ENCODE measurements at places on chromosomes 1 and 21. TPM values are rescaled to one million over a fixed set of nuclear protein-coding genes. Genes with fewer than 3 reads are reported as not detected.

GRCh38 chr1:189496768-189497167 is 980.9 kb downstream of the BRINP3 start:
- H3K4me3 ChIP-seq, result no peak overlapping the region
- H3K27me3 ChIP-seq, result no peaks in the 10 kb centered on the region
- no peaks in the 10 kb centered on the region for H3K36me3 ChIP-seq

DNA sequence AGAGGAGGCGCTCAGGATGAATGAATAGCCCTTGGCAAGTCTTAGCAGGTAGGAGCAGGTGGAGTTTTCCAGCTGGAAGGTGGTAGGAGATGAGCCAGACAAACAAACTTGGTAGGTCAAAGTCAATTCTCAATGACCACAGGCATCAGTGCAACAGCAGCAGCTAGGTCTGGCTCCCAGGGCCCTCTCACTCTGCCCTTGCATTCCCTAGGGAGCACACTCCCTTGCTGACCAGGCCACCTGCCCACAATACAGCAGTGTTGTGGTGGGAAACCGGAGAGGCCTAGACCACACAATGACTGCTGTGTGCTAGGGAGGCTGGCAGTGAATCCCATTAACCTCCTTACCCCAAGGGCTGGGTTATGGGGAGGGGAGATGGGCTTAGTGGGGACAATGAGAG is 13.0 kb upstream of the PAQR6 start:
- H3K4me1 ChIP-seq, result no peaks in the 10 kb centered on the region
- H3K27ac ChIP-seq, result no peak overlapping the region
- peaks cover 89% of the 10 kb centered on the region for H3K36me3 ChIP-seq
- no peak overlapping the region for H3K4me3 ChIP-seq

DNA sequence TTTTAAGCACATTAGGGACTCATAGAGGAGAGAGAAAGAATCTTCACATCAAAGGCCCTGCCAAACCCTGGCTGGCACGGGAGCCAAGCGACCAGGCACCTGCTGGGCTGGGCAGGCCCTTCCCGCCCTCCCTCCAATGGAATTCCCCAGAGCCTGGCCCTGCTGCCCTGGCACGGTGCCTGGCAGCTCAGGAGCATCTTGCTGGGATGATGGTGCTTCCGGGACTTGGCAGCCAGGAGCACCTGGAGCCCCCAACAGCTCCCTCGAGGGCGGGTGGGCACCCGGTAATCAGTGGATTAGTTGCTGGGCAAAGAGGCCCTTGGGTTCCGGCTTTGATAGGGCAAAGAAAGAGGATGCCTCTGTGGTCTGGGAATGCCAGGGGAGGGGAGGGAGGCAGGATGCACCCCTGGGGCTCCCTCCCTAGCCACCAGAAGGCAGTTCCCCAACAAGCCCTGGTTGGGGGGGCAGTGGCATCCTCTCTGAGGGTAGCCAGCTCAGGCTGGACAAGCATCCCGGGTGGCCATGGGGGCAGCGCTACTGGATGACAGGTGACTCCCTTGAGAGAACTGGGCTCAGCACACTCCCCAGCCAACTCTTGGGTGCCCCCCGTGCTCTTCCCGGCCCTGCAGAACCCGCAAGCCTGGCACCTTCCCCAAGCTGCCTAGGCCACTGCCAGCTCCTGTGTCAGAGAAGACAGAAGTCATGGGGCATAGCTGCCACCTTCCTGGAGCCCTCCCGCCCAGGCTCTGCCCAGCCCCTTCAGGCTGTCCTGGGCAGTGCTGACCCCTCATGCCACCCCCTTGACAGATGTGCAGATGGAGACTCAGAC is 26.4 kb downstream of the KRTAP10-1 start:
- no peaks in the 10 kb centered on the region for H3K4me1 ChIP-seq
- peaks cover 13% of the 10 kb centered on the region for H3K27me3 ChIP-seq
- DNase-seq, result no peak
- no peak overlapping the region for H3K27ac ChIP-seq
- no peaks in the 10 kb centered on the region for H3K36me3 ChIP-seq

DNA sequence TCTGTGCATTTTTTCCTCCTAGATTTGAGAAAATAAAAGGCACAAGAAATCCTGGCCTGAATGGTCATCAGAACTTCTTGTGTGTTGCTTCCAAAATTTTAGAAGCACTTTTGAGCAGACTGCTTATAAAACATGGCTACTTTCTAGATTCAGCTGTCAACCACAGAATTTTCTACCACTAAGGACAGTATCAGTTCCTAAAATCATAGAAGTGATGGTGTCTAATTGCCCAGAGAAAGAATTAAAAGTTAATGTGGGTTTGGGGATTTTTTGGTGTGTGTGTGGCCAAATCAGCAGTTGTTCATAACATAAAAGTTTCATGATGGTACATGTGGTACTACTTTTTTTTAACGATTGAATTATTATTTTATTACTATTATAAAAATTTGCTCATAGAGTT is 171.4 kb upstream of the SNX7 start:
- no peak overlapping the region for H3K27ac ChIP-seq
- no peaks in the 10 kb centered on the region for H3K27me3 ChIP-seq

- H3K27ac ChIP-seq, result no peak overlapping the region
- H3K4me1 ChIP-seq, result no peaks in the 10 kb centered on the region
- H3K4me3 ChIP-seq, result no peak overlapping the region
- H3K27me3 ChIP-seq, result no peaks in the 10 kb centered on the region
- no peak for DNase-seq
- H3K36me3 ChIP-seq, result no peaks in the 10 kb centered on the region
Measured at GRCh38 chr1:43232074-43232473, 37.7 kb upstream of the TMEM125 start.

DNA sequence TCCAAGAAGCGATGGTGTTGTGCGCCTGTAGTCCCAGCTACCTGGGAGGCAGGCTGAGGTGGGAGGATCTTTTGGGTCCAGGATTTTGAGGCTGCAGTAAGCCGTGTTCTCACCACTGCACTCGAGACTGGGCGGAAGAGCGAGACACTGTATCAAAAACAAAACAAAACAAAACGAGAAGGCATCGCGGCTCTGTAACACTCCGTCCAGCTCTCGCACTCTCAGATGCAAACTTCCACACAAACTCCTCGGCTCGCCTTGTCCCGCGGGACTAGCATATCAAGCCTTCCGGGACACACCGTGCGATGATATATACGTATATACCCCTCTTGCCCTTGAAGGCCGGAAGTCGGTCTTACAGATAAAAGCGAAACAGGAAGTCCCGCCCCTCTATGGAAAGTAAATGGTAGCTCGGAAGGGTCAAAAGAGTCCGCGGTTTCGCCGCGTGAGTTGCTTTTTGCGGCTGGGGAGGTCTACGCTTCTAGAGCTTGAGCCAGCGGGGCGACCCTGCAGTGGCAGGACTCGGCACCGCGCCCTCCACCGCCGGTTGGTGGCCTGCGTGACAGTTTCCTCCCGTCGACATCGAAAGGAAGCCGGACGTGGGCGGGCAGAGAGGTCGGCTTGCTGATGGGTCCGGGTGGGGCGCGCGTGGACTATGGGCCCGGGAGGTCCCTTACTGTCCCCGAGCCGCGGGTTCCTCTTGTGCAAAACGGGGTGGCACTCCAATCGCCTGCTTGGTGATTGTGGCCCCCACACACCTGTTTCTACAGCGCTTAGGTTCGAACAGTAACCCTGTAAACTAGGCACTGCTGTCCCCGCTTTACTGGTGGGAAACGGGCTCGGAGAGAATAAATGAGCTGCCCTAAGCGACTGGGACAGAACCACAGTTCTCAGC is at the start of gene COA6:
Gene COA6, plus strand, starts transcription at position 393 of the 895 bp plus-strand sequence. Its CDS starts 11 bp downstream, at position 404.
- no peaks in the 10 kb centered on the region for H3K27me3 ChIP-seq
- peak within 1 kb of the TSS; percentile 94 for H3K4me3 ChIP-seq

DNA sequence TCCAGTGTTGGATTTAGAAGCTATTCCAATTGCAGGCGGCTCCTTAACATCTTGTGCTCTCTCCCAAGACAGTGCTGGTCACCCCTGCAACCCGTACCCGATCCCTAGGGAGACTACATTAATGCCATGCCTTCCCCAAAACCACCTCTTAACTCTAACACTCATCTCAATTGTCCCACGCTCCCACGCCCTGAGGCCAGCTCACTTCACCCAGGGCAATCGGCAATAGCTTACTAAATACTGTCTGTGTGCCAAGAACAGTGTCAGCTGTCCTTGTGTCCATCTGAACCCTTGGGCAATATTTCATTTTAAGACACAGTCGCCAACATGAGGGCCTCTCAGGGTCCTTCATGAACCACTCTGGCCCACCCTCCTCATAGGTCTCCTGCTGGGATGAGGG is 13.9 kb downstream of the C1orf198 start:
- DNase-seq, result no peak
- H3K4me1 ChIP-seq, result peaks cover 90% of the 10 kb centered on the region
- no peaks in the 10 kb centered on the region for H3K27me3 ChIP-seq

- no peaks in the 10 kb centered on the region for H3K36me3 ChIP-seq
- H3K27me3 ChIP-seq, result no peaks in the 10 kb centered on the region
- no peak for DNase-seq
- H3K27ac ChIP-seq, result no peak overlapping the region
Measured at GRCh38 chr1:200981278-200981677, 42.2 kb downstream of the KIF21B start.

GRCh38 chr21:38809198-38809878 is 3.6 kb downstream of the ETS2 start:
- peaks cover 14% of the 10 kb centered on the region for H3K36me3 ChIP-seq
- H3K4me3 ChIP-seq, result peak overlapping the region; percentile 87
- H3K27ac ChIP-seq, result peak overlapping the region; percentile 98
- H3K27me3 ChIP-seq, result no peaks in the 10 kb centered on the region
- no peak for DNase-seq

DNA sequence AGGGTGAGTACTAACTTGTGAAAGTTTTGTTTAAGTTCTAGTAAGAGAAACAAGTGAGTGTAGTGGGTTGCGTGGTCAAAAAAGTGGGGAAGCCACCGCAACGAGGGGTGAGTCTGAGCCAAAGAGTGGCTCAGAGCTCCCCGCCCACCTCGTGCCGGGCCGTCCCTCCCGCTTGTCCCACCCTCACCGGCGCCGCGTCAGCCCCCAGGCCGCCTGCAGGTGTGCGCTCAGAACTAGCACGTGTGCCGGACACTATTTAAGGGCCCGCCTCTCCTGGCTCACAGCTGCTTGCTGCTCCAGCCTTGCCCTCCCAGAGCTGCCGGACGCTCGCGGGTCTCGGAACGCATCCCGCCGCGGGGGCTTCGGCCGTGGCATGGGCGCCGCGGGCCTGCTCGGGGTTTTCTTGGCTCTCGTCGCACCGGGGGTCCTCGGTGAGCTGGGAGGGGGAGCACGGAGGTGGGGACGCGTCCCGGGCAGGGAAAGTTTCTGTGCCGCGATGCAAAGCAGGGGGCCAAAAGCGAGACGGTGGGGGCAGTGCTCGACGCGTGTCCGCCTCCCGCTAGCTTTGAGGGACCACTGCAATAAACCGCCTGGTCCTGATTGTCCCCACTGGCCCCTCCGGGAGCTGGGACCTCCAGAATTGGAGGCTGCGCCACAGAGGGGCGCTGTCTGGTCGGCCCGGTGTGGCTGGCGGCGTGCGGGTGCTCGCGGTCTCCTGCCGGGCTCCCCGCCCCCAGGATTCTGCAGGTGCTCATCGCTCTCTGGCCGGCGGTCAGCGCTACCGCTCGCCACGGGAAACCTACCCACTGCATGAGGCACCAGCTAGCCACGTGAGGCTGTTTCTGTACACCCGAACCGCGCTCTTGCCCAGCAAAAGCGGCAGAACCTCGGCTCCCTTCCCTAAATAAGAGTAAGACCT is at the start of gene CR2:
Gene CR2, plus strand, starts transcription at position 283 of the 919 bp plus-strand sequence. Its CDS starts 91 bp downstream, at position 374.
- peaks cover 11% of the 10 kb centered on the region for H3K4me1 ChIP-seq
- peaks cover 49% of the 10 kb centered on the region for H3K27me3 ChIP-seq
- DNase-seq, result peak; percentile 14
- no peaks in the 10 kb centered on the region for H3K36me3 ChIP-seq

- no peak overlapping the region for H3K4me3 ChIP-seq
- no peaks in the 10 kb centered on the region for H3K27me3 ChIP-seq
- DNase-seq, result no peak
- H3K36me3 ChIP-seq, result no peaks in the 10 kb centered on the region
- H3K27ac ChIP-seq, result no peak overlapping the region
- no peaks in the 10 kb centered on the region for H3K4me1 ChIP-seq
Measured at GRCh38 chr1:30460661-30461060, 262.7 kb downstream of the MATN1 start.

DNA sequence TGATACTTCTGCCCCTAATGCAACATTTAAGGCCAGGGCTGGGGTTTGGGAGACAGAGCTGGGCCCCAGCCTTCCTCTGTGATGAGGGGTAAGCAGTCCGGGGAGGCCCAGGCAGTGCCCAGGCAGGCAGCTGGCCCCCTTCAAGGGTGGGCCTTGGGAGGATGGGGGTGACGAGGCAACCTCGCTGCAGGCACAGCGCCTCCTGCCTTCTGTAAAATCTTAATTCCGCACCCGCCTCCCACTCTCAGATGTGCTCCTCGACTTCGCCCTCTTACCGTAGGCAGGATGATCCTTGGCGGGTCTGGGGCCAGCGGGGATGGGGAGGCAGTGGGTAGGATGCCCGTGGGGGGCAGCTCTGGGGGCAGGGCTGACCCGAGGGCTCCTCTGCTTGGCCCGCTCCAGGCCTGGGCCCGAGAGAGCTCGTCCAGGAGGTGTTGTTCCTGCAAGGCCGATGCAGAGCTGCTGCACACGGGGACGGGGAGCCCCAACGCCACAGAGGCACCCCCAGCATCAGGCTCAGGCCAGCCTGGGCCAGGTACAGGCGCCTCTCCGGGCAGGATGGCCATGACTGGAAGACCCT is 9.1 kb downstream of the C21orf58 start:
- H3K27me3 ChIP-seq, result no peaks in the 10 kb centered on the region
- no peaks in the 10 kb centered on the region for H3K4me1 ChIP-seq
- DNase-seq, result no peak
- no peaks in the 10 kb centered on the region for H3K36me3 ChIP-seq

- DNase-seq, result no peak
- H3K4me3 ChIP-seq, result no peak overlapping the region
- no peaks in the 10 kb centered on the region for H3K36me3 ChIP-seq
- H3K27ac ChIP-seq, result no peak overlapping the region
- no peaks in the 10 kb centered on the region for H3K4me1 ChIP-seq
Measured at GRCh38 chr1:93051961-93052360, 27.1 kb upstream of the MTF2 start.

GRCh38 chr1:51612447-51612961 is 4.4 kb upstream of the OSBPL9 start:
- peak overlapping the region; percentile 94 for H3K27ac ChIP-seq
- H3K4me1 ChIP-seq, result peaks cover 37% of the 10 kb centered on the region
- no peaks in the 10 kb centered on the region for H3K36me3 ChIP-seq
- no peaks in the 10 kb centered on the region for H3K27me3 ChIP-seq

DNA sequence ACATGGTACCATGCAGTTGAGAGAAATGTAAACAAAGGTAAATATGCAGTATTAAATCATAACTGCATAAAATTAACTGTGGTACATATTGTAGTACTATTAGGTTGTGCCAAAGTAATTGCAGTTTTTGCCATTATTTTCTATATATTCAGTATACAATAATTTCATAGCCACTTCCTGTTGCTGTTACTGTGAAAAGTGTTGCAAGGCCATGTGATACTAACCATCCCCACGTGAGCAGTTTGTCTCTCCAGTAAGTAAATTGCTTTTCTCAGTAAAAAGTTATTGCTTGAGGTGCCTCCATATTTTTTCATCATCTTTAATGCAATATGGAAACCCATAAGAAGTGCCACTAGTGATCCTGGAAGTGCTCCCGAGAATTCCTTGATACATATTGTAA is 19.6 kb upstream of the METTL18 start:
- no peaks in the 10 kb centered on the region for H3K4me1 ChIP-seq
- DNase-seq, result no peak

GRCh38 chr1:40197656-40198055 is 36.5 kb downstream of the RLF start:
- H3K36me3 ChIP-seq, result no peaks in the 10 kb centered on the region
- no peak overlapping the region for H3K4me3 ChIP-seq
- no peak overlapping the region for H3K27ac ChIP-seq
- DNase-seq, result no peak

CXADR gene
- 0.68 TPM for total RNA-seq

BSND gene
- total RNA-seq, result not detected

EFNA4 gene
- 0.82 TPM for total RNA-seq

UTS2 gene
- not detected for total RNA-seq

AMPD1 gene
- total RNA-seq, result 93.4 TPM

GABRD gene
- not detected for total RNA-seq

RHBDL2 gene
- not detected for total RNA-seq

FAAH gene
- total RNA-seq, result 6.4 TPM
